Astrocyte of the spinal cord (primary cell): ENCODE measurements at places on chromosomes 2 and 18.
A peak's percentile ranks its signal among the peaks of the same experiment; 100 is the strongest.

DNA sequence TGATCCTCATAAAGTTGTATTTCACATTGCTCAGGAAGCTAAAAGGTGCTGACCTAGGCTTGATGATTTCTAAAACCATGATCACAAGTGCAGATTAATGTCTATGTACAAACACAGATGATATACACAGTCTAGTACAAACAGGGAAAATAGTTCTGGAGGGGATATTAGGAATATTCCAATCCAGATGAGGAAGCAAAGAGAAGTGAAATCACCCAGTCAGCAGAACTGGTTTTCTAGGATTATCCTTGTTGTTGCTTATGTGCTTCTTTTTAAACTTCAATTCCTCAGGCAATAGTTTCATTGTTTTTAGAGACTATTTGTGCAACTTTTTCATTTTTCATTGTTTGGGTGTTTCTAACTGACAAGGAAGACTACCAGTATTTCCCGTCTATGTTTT, 4.7 kb downstream of the IL1A start:
- DNase-seq, result no peak

GRCh38 chr2:189143925-189144324, 35.6 kb downstream of the COL5A2 start:
- peak; percentile 58 for DNase-seq

DNA sequence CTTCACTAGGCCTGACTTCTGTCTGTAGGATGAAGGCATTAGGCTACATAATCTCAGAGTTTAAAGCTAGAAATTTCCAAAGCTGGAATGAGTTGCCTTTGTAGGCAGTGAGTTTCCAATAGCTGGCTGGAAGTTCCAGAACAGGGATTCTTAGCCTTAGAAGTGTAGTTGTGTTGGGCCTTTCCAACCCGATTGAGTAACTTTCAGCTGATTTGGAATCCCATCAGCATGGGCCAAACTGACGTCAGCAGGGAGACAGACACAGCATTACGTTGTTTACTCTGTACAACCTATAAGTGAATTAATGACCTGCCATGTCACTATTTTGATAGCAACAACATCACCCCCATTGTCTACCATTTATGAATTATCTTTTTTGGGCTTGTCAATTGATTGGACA, 56.9 kb downstream of the SETBP1 start:
- DNase-seq, result no peak

GRCh38 chr2:84938194-84938879, 32.6 kb upstream of the KCMF1 start:
- no peak for DNase-seq

DNA sequence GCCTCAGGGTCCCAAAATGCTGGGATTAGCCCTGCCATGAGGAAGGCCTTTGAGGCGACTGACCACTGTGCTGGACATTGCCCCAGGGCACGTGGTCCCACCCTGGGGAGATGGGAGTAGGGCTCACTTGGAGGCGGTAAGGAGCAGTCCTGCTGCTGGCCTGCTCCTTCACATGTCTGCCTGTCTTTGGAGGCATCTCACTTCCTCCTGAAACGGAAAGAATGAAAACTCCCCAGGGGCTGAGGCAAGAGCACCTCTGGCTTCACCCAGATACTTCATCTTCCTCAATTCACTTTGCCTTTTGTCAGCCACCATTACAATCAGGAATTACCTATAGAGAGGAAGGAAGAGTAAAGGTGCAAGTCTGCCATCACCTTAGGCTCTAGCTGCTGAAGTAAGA, 59.9 kb upstream of the GATA6 start:
- DNase-seq, result no peak

GRCh38 chr2:99621106-99621505, 131.3 kb upstream of the REV1 start:
- no peak for DNase-seq

- no peak for DNase-seq
These were observed 99.6 kb upstream of the RIOK3 start for GRCh38 chr18:23353459-23353858.

- DNase-seq, result no peak
These were observed 36.2 kb downstream of the HJURP start for GRCh38 chr2:233817995-233818638.

DNA sequence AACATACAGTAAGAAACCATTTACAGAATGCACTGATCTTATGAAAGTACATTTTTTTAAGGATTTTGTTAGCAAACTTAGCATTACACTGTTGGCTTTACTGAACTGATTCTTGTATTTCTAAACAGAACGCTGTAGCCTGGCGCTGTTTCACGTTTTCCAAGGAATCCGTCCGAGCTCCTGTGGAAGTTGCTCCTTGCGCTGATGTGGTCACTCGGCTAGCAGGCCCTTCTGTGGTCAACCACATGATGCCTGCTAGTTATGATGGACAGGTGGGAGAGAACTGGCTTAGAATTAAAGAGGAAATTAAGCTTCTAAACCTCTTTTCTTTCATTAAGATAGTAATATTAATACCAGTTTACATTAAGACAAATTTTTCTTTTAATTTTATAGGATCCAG, 76.8 kb downstream of the CEP192 start:
- DNase-seq, result no peak

DNA sequence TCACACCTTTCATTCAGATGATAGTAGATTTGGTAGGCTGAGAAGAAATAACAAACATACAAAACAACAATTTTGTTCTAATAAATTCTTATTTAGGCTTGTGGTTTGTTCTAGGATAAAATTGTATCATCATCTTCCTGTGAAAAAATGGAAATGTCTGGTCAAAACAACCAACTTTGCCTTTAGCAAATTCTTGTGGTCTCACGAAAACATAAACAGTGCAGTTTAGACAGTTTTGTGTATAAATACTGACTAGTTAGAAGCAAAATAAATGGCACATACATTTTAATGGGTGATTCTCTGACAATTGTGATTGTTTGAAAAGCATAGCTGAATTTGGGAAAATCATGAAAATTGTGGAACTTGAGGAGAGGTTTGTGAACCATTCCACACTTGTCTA, 180.1 kb downstream of the TDRD15 start:
- DNase-seq, result no peak

GRCh38 chr2:88024509-88024908, 8.2 kb upstream of the RNU2-63P start:
- DNase-seq, result no peak

DNA sequence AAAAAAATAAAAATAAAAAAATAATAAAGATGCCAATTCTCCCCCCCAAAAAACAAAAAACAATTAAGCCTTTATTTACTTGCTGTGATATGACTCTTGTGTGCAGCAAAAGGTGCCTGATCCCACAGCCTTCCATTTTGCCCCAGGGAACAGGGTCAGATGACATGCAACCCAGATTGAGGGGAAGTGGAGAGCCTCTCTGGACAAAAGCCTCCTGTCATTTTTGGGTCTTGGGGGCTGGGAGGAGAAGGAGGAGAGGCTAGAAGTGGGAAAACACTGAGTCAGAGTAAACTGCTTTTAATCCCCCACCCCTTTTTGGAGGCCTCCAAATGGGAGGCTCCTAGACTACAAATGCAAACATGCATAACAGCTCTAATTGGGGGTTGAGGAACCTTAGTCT, 46.6 kb upstream of the SCG2 start:
- DNase-seq, result no peak
